ENCODE measurements at places on chromosomes 2 and 18.

DNA sequence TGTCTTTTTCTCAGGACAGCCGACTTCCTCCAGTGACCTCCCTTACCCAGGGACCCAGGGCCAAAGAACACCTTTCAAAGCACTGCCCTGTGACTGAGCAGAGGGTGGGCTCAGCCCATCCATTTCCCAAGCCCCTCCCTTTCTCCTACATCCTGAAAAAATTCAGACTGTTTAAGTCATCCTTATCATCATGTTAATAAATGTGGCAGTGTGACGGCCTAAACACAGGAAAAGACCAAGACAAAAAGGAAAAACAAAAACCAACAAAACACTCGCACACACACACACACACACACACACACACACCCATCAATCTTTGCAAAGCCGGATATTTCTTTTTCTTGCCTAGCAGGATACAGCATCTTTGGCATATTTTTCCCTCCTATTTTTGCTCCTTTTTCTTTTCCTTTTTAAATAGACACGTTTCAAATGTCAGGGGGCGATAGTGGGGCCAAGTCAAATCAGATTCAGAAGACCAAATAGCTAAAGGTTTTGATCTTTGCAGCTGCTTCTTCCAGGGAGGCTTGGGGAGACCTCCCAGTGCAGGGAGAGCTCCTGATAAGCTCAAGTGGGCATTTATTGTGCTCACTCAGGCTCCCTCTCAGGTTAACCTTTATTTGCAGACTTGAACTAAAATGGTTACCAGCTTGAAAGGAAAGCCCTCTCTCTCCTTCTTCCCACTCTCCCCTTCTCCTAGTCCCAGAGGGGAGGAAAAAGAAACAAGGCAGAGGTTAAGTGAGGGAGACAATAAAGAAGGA, 39.5 kb upstream of the NRP2 start:
- DNase-seq = no peak

DNA sequence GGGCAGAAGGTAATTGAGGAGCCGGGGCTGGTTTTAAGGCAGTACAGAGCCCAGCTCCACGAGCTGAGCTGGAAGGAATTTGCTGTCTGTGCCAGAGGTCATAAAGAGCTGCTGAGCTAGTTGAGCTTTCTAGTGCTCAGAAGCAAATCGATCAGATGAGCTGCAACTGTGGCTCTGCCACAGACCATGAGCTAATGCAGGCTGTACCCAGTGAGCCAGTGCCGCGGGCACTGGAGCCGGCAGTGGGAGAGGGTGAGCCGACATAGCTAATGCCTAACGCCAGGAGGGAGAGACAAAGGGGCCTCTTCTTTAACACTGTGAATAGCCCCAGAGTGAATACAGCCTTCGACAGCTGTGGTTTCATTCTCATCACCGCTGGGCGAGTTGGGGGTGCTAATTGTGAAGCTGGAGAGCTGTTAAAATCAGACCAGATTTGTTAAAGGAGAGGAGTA, 410.1 kb upstream of the TCF4 start:
- DNase-seq = peak; percentile 86

DNA sequence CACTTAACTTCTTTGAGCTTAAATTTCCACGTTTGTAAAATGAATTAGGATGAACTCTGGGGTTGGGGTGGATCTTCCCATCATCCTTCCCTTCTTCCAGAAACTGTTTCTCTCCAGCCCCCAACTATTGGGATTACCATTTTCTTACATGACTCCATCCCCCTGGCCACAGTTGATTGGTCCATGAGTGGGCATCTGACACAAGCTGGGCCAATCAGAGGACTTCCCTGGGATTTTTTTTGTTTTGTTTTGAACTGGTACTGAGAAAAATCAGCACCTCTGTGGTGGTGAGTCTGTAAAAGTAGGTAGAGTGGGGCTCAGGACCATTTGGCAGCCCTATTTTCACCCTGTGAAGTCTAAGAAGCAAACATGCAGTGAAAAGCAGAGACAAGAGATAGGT, 118.0 kb upstream of the SERTAD2 start:
- DNase-seq = no peak

DNA sequence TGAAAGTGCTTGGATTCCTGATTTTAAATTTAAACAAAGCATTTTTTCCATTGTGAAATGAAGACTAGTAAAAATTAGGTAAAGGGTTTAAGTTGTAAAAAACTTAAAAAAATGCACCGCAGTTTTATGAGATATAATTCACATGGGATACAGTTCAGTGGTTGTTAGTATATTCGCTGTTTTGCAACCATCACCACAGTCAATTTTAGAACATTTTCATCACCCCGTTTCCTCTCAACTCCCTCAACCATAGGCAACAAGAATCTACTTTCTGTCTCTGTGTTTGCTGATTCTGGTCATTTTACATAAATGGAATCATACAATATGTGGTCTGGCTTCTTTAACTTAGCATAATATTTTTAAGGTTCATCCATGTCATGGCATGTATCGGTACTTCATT, 4.0 kb downstream of the DGKD start:
- no peak for DNase-seq

GRCh38 chr2:40034198-40034597, 255.1 kb upstream of the THUMPD2 start:
- no peak for DNase-seq

- no peak for DNase-seq
These were observed 23.4 kb downstream of the DAPL1 start for GRCh38 chr2:158818511-158818910.

- DNase-seq = no peak
These were observed 41.6 kb upstream of the NRP2 start for GRCh38 chr2:205640716-205641115.

- DNase-seq = no peak
These were observed 68.6 kb downstream of the NYAP2 start for GRCh38 chr2:225468131-225468530.

- DNase-seq = no peak
These were observed 1.2 kb upstream of the BCL11A start for GRCh38 chr2:60554646-60555065.

GRCh38 chr2:12168791-12169388, 422.5 kb downstream of the LPIN1 start:
- DNase-seq = peak; percentile 57

DNA sequence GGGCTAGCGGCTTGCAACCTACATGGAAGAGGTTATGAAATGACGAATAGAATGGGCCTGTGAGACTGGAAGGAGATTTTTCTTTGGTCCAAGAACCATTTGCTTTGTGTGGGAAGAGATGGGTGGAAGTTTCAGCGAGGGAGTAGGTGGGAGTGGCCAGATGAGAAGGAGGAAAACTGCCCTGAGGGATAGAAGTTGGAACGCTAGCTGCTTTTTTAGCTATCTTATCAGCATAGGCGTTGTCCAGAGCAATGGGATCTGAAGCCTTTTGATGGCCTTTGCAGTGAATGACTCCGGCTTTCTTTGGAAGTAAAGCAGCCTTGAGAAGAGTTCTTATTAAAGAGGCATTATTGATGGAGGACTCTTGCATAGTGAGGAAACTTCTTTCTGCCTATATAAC, 52.4 kb downstream of the SPTBN1 start:
- DNase-seq = no peak

- DNase-seq = no peak
These were observed 60.3 kb upstream of the NFE2L2 start for GRCh38 chr2:177324797-177325196.

DNA sequence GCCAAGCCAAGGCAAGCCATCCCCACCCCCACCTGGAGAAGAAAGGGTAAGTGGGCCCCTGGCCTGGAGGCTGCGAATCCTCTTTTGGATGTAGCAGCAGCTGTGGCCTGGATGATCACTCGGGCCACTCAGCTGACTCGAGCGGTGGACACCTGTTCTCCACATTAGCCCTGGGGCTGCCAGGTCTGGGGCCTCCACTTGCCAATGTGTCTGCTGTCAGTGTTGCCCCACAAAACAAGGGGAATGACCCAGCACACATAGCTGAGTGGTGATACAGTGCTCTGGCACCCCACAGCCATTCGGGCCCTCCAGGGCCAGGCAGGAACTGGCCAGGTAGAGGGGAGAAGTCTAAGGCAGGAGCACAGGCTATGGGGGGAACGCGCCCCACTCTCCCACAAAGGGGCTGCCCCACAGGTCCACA, 2.6 kb downstream of the STK25 start:
- no peak for DNase-seq

- no peak for DNase-seq
These were observed 104.2 kb downstream of the SH3BP4 start for GRCh38 chr2:235055891-235056516.

GRCh38 chr2:109120166-109120565, 8.8 kb upstream of the SH3RF3 start:
- DNase-seq = no peak

DNA sequence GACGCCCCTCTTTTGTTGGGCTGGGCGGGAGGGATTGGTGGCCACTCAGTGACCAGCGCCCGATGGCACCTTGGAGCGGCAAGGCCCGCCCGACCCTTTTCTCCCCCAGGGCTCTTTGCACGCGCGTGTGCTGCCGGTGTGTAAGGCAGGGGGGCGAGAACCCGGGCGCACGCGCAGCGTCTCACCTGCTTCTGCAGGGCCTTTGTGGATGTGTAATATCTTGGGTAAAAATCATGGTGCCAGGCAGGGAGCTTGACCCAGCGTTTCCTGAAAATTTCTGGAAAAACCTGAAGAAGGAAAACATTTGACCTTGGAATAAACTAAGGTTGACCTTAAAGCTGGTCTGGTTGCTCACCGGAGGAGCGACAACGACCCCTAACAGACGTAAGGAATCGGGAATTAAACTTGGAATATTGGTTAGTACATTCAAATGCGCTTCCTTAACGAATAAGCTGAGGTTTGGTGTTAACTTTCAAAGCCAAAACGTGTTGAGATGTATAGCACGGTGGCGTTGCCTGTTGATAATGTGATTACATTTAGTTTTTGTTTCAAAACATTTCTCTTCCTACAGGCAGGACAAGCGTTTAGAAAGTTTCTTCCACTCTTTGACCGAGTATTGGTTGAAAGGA, 438 bp downstream of the HSPE1 start:
- DNase-seq = peak; percentile 21

- DNase-seq = no peak
These were observed 28.5 kb upstream of the DOCK10 start for GRCh38 chr2:225070811-225071210.

DNA sequence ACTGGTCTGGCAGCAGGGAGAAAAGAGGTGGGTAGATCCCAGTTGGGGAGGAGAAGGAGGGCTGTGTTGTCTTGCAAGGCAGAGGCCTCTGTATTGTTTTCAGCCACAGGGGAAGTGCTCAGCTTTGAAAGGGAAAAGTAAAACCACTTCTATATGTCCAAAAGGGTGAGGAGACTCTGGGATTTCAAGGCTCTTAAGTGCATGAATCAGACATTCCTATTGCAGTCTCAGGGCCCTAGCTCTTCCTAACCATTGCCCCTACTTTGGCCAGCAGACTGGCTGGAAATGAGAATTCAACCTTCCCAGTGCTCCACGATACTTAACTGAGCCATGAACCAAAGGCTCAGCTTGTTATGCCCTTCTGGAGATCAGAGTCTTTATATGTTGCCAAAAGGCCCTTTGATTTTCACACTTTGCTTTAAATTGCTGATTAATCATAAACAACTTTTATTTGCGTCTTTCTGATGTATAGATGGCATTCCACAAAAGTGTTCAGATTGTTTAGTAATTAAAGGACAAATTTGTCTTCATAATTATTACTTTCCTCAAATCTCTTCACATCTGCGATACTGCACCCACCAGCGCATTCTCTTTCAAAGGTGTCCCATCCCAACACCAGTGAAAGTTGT, 313.8 kb upstream of the MMADHC start:
- no peak for DNase-seq

All from right hindlimb (tissue), 1 donor.